ENCODE measurements at places on chromosomes 12 and 14.

GRCh38 chr12:2853626-2854025 is 3.2 kb downstream of the TEX52 start:
- no peak overlapping the region for H3K4me3 ChIP-seq
- no peaks in the 10 kb centered on the region for H3K36me3 ChIP-seq
- no peak overlapping the region for H3K27ac ChIP-seq
- peak; percentile 83 for DNase-seq
- H3K27me3 ChIP-seq = no peaks in the 10 kb centered on the region

GRCh38 chr12:25533150-25533549 is 19.9 kb downstream of the LMNTD1 start:
- H3K4me3 ChIP-seq = no peak overlapping the region
- no peaks in the 10 kb centered on the region for H3K36me3 ChIP-seq
- no peak overlapping the region for H3K27ac ChIP-seq
- DNase-seq = no peak

- H3K27me3 ChIP-seq = no peaks in the 10 kb centered on the region
- peaks cover 18% of the 10 kb centered on the region for H3K4me1 ChIP-seq
- DNase-seq = no peak
- H3K4me3 ChIP-seq = no peak overlapping the region
- no peaks in the 10 kb centered on the region for H3K36me3 ChIP-seq
- H3K27ac ChIP-seq = peak overlapping the region; percentile 79
These were observed 3.2 kb downstream of the SUSD6 start for GRCh38 chr14:69614592-69614991.

DNA sequence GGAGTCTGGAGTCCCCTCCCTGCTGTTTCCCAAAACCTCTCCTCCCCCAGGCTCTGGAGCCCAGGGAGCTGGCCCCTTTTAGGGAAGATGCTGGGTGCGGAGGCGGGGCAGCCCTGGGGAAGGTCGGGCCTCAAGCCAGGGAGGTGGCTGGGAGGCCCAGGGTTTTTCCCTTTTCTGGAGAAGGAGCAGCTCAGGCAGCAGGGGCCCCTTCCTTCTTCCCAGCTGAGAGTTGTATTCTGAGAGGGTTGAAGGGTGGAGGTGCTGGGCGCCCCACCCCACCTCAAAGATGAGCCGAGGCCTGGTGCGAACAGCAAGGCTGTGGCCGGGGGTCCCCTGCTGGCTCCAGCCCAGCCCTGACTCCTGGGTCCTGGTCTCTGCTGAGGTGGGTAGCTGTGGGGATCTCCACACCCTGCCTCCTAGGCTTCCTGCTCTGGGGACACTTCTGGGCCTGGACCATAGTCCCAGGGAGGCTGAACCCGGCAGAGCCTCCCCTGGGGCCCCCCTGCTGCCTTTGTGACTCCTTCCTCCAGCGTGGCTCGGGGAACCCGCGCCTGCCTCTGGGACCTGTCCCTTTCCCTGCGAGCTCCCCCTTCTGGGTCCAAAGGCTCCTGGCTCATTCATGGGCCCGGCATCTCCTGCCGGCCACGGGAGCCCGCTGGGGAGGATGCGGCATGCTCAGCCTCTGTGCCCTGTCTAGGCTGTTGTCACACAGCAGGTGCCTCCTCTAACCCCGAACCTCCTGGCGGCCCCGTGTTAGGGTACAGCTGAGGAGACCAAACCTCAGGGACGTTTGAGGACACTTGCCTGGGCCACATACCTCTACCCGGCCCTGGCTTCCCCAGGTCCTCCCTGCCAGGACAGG is 4.4 kb downstream of the TRMT61A start:
- no peak for DNase-seq
- H3K27me3 ChIP-seq = no peaks in the 10 kb centered on the region
- H3K36me3 ChIP-seq = no peaks in the 10 kb centered on the region
- no peak overlapping the region for H3K27ac ChIP-seq
- H3K4me1 ChIP-seq = peaks cover 8% of the 10 kb centered on the region

- H3K27ac ChIP-seq = no peak overlapping the region
- no peaks in the 10 kb centered on the region for H3K4me1 ChIP-seq
- no peaks in the 10 kb centered on the region for H3K27me3 ChIP-seq
- no peak for DNase-seq
- no peaks in the 10 kb centered on the region for H3K36me3 ChIP-seq
These were observed 43.1 kb downstream of the CACNA1C start for GRCh38 chr12:2095878-2096277.

- no peak overlapping the region for H3K4me3 ChIP-seq
- no peaks in the 10 kb centered on the region for H3K36me3 ChIP-seq
These were observed 14.5 kb downstream of the CYP46A1 start for GRCh38 chr14:99698642-99699041.

- no peaks in the 10 kb centered on the region for H3K36me3 ChIP-seq
- no peaks in the 10 kb centered on the region for H3K27me3 ChIP-seq
- H3K4me3 ChIP-seq = no peak overlapping the region
- no peak overlapping the region for H3K27ac ChIP-seq
- no peak for DNase-seq
These were observed 237.5 kb upstream of the HMGA2 start for GRCh38 chr12:65586796-65587195.

DNA sequence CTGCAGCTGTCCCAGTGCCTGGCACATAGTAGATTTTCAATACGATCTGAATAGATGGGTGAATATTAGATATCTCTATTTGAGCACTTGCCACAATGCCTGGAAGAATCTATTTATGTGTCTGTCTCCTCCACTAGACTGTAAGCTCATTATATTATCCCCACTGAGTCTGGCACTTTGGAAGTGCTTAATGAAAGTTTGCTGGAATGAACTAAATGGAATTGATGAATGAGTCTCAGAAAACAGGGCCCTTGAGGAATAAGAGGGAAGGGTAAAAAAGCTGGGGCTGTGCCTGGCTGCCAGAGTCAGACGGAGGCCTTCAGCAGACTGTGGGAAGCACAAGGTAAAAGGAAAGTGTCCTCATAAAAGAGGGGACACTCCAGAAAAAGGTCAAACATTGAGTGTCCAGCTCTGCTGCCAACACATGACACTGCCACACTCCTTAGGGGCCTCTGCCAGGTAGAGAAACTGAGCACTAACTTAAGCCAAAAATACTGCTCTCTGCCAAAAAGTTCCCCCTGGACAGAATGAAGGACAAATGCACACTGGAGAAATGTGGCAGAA is 39.3 kb downstream of the GLT8D2 start:
- no peak overlapping the region for H3K4me3 ChIP-seq
- no peaks in the 10 kb centered on the region for H3K27me3 ChIP-seq
- no peaks in the 10 kb centered on the region for H3K36me3 ChIP-seq
- no peak overlapping the region for H3K27ac ChIP-seq

DNA sequence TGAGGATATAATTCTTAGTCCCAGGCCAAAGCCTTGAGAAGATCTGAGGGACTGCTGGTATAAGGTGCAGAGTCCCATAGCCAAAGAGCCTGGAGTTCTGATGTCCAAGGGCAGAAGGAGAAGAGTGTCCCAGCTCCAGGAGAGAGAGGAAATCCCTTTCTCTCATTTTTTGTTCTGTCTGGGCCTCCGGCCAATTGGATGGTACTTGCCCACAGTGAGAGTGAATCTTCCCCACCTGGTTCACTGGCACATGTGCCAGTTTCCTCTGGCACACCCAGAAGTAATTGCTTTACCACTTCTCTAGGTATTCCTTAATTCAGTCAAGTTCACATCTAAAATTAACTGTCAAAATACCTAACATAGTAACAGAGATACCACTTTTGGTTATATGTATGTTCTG is 15.3 kb downstream of the ARID4A start:
- H3K27me3 ChIP-seq = no peaks in the 10 kb centered on the region
- no peak overlapping the region for H3K27ac ChIP-seq
- H3K4me1 ChIP-seq = no peaks in the 10 kb centered on the region

- no peaks in the 10 kb centered on the region for H3K36me3 ChIP-seq
- no peak for DNase-seq
- no peaks in the 10 kb centered on the region for H3K27me3 ChIP-seq
- H3K4me1 ChIP-seq = no peaks in the 10 kb centered on the region
- H3K4me3 ChIP-seq = no peak overlapping the region
- no peak overlapping the region for H3K27ac ChIP-seq
These were observed 27.5 kb downstream of the HVCN1 start for GRCh38 chr12:110661337-110661972.

DNA sequence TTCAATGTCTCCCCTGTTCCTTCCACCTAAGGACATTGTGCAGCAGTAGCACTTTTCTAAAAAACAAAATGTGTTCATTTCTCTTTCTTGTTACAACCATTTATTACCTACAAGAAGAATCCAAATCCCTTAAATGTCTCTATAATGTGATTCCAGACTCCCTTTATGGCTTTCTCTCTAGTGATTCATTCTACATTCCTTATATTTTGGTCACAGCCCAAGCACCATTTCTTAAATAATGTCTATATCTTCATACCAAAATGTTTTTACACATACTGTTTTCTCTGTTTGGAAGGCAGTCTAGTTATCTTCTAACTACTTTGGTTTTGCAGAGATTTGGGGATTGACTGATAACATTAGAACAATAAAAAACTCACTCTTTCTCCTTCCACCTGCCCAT is 1037.3 kb upstream of the FLRT2 start:
- no peak for DNase-seq
- H3K4me1 ChIP-seq = no peaks in the 10 kb centered on the region
- H3K27ac ChIP-seq = no peak overlapping the region
- no peaks in the 10 kb centered on the region for H3K36me3 ChIP-seq
- H3K27me3 ChIP-seq = no peaks in the 10 kb centered on the region

DNA sequence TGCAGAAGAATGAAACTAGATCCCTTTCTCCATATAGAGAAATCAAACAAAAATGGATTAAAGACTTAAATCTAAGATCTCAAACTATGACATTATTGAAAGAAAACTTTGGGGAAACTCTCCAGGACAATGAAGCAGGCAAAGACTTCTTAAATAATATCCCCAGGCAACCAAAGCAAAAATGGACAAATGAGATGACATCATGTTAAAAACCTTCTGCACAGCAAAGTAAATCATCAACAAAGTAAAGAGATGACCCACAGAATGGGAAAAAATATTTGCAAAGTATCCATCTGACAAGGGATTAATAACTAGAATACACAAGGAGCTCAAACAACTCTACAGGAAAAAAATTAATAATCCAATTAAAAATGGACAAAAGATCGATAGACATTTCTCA is 101.0 kb downstream of the RALGAPA1 start:
- no peak overlapping the region for H3K4me3 ChIP-seq
- H3K27ac ChIP-seq = no peak overlapping the region
- no peaks in the 10 kb centered on the region for H3K27me3 ChIP-seq
- DNase-seq = no peak
- H3K36me3 ChIP-seq = no peaks in the 10 kb centered on the region

DNA sequence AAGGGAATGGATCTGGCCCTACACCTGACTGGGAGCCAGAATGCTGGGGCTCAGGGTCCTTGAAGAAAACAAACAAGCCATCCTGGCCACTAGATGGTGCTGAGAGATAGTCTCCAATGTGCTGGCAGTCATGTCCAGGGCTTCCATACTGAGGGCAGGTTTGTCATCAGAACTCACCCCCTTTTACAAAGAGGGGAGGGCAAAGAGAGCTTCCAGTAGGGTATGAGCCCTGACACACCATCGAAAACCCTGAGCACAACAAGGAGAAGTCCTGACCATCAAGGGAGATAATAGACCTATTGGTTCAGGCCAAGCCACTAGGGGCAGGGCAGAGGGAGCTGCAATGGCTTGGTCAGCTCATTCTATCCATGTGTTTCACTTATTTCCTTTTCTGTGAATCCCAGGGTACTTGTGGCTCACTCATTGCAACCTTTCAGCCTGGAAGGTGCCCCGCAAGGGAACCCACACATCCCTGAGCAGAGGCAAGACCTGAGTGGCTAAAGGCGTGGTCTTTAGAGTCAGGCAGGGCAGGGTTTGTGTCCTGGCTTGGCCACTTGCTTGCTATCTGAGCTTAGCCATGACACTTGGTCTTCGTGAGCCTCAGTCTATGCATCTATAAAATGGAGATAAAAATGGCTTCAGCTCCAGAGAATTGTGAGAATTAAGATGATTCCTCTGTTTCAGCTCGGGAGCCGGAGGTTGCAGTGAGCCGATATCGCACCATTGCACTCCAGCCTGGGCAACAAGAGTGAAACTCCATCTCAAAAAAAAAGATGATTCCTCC is 6.2 kb upstream of the PLEKHH1 start:
- no peaks in the 10 kb centered on the region for H3K36me3 ChIP-seq
- no peak overlapping the region for H3K27ac ChIP-seq
- H3K4me3 ChIP-seq = no peak overlapping the region
- H3K27me3 ChIP-seq = no peaks in the 10 kb centered on the region
- DNase-seq = no peak

DNA sequence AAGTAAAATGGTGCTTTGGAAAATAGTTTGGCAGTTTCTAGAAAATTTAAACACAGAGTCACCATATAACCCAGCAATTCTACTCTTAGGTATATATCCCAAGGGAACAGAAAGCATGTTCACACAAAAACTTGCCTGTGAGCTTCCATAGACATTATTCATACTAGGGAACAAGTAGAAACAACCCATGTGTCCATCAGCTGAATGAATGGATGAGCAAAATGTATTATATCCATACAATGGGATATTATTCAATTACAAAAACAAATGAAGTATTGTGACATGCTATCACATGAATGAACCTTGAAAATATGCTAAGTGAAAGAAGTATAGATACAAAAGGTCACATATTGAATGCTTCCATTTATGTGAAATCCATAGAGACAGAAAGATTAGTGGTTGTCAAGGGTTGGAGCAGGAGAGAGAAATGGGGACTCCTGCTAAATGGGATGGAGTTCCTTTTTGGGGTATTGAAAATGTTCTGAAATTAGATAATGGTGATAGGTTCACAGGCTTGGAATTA is 7.9 kb downstream of the SLC10A1 start:
- DNase-seq = no peak
- H3K4me3 ChIP-seq = no peak overlapping the region
- H3K4me1 ChIP-seq = no peaks in the 10 kb centered on the region
- H3K27me3 ChIP-seq = no peaks in the 10 kb centered on the region
- no peaks in the 10 kb centered on the region for H3K36me3 ChIP-seq
- H3K27ac ChIP-seq = no peak overlapping the region

DNA sequence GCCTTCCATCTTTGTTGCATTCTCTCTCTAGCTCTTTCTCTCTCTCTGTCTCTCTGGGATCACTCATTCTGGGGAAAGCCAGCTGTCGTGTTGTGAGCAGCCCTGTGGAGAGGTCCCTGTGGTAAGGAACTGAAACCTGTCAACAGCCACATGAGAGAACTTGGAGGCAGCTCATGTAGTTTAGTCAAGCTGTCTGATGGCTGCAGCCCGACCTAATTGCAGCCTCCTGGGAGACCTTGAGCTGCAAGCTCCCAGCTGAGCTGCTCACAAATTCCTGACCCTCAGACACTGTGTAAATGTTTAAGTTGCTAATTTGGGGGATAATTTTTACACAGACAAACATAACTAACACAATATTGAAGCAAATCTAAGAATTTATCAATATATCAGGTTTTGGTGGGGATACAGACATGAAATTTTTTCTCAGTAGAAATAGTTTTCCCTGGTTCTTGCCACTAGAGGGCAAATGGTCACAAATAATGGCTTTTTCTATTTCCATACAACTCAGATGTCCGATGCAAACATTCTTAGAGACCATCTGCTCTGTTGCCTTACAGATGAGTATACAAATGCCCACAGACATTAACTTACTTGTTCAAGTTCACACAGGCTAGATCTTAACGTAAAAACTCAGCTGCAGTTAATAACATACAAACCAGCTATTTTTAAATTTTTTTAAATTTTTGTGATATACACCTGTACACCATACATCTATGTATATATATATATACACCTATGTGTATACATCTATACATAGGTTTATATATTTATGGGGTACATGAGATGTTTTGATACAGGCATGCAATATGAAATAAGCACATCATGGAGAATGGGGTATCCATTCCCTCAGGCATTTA is 15.5 kb upstream of the KRR1 start:
- H3K27ac ChIP-seq = no peak overlapping the region
- H3K4me3 ChIP-seq = no peak overlapping the region
- DNase-seq = no peak
- H3K36me3 ChIP-seq = no peaks in the 10 kb centered on the region

All from pancreas (tissue), 10 donors.